T47D (cell line): ENCODE measurements at places on chromosomes 1 and 21.

DNA sequence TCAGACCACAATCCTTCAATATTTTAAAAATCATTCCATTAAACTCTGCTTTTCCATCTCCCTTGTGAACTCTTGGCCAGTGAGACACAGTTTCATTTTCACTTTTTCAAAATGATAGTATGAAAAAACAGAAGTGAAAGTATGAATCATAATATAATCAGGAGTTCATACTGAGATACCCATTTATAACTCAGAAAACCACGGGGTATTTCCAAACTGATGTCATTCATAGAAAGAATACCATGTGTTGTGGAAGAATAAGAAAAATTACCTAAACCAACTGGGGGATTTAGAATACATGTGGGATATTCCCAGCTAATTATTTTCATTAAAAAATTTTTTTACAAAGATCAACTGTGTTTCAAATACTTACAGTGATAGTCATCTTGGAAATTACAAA, 149.9 kb downstream of the MRPL39 start:
- no peak for DNase-seq

DNA sequence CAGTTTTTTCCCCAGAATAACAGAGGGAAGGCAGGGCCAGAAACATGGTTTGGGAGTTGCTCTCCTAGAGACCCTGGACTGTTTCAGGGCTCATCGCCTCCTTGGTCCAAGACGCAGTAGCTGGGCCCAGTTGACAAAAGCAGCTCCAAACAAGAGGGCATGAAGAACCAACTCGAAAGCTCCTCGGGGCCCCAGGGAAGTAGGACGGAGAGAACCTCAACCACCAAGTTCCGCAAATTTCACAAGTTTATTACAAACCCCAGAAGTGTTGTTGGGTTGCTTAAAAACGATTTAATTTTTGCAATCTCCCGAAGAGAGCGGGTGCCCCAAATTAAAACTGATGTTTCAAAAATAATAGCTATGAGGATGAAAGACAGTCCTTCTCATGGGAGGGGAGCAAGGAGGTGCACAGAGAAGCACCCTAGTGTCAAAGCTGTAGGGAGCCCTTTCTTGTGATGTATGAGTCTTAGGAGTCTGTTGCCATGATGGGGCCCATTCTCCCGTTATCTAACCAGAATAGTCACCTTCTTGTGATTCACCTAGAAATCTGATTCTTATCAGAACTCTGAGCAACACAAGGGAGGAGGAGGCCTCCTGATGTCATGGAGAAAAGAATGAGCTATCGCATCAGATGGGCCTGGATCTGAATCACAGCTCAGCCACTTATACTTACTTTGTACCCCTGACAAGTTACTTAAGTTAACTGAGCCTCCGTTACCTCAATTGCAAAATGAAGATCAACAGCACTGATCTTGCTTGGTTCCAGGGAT, 165.7 kb upstream of the IRF2BP2 start:
- no peak for DNase-seq

GRCh38 chr1:38584448-38585355, 274.9 kb downstream of the RRAGC start:
- no peak for DNase-seq

DNA sequence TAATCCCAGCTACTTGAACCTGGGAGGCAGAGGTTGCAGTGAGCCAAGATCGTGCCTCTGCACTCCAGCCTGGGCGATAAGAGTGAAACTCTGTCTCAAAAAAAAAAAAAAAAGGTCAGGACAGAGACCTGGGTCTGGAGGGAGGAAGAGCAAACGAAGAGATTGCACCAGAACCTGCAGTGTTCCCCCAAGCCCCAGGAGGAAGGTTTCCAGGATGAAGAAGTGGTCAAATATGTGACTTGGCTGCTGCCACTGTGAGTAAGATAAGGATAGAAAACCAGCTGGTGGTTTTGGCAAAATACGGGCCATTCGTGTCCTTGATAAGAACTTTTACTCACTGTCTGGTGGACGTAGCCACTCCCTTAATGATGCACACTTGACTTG, 42.2 kb downstream of the CLDN14 start:
- DNase-seq: no peak

DNA sequence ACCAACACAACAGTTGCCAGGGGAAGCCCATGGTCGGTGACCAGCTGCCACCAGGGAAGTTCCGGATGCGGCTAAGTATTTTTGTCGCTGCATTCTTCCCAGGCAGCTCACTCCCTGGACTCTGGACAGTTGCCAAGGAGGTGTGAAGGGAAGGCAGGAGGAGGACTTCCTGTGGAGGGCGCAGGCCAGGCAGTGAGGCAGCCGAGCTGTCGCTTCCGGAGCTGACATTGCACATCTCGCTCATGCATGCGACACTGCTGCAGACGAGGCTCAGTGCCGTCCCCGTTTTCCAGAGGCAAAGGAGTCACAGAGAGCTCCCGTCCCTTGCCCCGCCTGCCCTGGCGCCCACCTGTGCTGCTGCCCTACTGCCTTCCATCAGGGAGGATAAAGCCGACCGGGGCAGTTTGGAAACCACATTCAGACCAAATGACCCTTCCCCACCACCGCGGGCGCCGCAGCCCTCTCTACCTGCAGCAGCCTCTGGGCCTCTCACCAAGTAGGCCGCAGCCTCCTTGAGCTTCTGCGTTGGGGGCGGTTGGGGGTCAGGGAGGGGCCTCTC, 81.4 kb downstream of the NENF start:
- peak; percentile 37 for DNase-seq

DNA sequence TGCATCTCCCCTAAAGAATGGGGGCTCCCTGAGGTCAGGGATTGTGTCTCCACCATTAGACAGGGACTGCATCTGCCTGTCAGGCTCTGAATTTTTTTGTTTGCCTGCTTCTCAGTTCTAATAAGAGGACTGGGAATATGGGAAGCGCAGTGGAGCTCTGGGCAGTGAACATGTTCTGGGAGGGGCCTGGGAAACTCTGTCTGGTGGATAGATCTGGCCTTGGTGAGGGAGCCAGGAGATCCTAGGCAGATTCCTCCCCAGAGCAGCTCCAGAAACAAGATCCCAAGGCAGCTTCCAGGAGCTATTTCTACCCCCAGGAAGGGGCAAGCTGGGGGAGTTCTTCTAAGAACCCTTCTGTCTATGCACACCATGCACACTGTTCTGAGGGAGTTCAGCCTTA, 12.6 kb upstream of the MYOG start:
- no peak for DNase-seq

GRCh38 chr1:6179564-6180175, 451 bp downstream of the CHD5 start:
- no peak for DNase-seq

DNA sequence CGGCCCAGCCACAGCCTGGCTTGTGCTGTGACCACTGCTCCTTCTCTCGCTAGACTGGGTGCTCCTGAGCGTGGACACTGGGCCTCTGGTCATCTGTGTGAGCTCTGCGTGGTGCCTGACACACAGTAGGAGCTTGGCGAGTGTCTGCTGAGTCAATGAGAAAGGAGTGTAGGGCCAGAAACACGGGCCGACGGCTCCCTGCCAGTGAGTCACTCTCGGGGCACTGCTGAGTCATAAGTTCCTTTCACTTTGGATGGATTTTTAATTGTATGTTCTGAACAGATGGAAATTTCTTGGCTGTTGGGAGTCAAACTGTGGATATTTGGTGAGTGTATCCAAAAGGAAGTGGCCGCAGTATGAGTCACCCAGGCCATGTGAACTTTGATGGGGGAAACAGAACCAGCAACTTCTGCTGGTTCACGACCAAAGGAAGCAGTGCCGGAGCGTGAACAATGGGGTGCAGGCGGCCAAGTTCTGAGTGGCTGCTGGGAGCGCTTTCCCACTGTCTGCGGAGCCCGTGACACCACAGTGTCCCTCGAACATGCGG, 41.0 kb upstream of the COL18A1 start:
- DNase-seq: peak; percentile 42

DNA sequence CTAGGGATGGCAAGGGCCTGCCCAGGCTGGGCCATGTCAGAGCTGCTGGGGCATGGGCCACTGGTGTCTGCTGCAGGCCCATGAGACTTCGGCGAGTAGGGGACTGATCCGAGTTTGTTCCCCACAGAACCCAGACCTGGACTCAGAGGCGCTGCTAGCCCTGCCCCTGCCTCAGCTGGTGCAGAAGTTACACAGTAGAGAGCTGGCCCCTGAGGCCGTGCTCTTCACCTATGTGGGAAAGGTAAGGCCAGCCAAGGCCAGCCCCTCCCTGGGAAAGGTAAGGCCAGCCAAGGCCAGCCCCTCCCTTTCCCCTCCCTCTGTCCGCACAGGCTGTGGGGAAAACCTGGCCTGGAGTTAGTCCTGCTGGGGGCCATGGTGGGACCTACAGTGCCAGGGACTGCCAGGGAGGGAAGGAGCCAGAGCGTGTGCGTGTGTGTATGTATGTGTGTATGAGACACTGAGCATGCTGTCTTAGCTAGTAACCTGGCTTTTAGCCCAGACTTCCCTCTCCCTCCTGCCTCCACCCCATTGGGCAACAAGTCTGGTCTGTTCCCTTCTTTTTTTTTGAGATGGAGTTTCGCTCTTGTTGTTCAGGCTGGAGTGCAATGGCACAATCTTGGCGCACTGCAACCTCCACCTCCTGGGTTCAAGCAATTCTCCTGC, 8.0 kb downstream of the FAAH start:
- DNase-seq: peak; percentile 83

DNA sequence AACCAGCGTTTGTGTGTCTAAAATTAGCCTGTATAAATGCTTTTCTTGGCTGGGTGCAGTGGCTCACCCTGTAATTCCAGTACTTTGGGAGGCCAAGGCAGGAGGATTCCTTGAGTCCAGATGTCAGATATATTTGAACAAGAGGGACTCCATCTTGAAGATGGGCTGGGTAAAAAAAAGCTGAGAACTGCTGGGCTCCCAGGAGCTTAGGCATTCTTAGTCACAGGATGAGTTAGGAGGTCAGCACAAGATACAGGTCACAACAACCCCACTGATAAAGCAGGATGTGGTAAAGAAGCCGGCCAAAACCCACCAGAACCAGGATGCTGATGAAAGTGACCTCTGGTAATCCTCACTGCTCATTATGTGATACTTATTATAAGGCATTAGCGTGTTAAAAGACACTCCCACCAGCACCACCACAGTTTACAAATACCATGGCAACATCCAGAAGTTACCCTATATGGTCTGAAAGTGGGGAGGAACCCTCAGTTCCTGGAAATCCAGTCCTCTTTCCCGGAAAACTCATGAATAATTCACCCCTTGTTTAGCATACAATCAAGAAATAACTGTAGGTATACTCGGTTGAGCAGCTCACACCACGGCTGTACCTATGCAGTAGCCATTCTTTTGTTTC, 36.2 kb upstream of the ZNF496 start:
- DNase-seq: no peak

GRCh38 chr1:112877750-112878149, 78.2 kb downstream of the SLC16A1 start:
- DNase-seq: no peak

- no peak for DNase-seq
These were observed 122.7 kb downstream of the FASLG start for GRCh38 chr1:172781513-172782140.

GRCh38 chr1:11418056-11418455, 60.9 kb upstream of the DISP3 start:
- DNase-seq: no peak

- DNase-seq: no peak
These were observed 78.9 kb upstream of the PUM1 start for GRCh38 chr1:31144442-31144841.

DNA sequence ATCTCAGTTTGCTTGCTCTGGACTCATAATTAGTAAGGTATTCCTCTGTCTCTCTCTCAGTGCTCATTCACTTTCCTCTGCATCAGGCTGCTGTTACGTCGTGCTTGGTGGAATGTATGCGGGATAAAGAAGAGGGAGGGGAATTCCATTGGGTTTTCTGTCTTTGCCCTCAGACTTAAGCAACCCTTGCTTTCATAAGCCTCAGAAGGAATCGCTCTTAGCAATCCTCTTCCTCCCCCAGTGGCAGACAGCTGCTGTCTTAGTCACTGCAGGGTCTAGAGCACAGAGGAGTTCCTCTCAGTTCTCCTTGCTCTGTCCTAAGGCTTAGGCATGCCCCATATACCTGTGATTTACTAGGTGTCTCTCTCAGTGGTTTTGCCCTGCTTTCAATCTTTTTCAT, 19.1 kb upstream of the NTMT2 start:
- DNase-seq: no peak

GRCh38 chr1:175784831-175785230, 41.4 kb upstream of the TNR start:
- no peak for DNase-seq

DNA sequence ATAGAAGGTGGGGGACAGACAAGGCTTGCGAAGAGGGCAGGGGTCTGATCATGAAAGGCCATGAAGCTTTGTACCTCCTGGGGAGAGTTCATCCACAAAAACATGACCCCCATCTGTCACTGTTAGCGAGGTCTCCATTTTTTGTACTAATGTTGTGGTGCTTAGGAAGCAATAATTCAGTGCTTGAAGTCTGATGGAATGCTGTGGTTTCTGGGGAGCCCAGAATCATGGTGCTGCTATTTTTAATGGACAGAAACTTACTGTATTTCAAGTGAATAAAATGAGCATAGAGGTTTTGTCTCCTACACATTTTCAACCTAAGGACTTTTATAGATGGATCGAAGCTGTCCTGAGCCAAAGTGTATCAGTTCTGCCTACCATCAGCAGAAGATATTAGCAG, 28.2 kb upstream of the RGL1 start:
- DNase-seq: no peak

DNA sequence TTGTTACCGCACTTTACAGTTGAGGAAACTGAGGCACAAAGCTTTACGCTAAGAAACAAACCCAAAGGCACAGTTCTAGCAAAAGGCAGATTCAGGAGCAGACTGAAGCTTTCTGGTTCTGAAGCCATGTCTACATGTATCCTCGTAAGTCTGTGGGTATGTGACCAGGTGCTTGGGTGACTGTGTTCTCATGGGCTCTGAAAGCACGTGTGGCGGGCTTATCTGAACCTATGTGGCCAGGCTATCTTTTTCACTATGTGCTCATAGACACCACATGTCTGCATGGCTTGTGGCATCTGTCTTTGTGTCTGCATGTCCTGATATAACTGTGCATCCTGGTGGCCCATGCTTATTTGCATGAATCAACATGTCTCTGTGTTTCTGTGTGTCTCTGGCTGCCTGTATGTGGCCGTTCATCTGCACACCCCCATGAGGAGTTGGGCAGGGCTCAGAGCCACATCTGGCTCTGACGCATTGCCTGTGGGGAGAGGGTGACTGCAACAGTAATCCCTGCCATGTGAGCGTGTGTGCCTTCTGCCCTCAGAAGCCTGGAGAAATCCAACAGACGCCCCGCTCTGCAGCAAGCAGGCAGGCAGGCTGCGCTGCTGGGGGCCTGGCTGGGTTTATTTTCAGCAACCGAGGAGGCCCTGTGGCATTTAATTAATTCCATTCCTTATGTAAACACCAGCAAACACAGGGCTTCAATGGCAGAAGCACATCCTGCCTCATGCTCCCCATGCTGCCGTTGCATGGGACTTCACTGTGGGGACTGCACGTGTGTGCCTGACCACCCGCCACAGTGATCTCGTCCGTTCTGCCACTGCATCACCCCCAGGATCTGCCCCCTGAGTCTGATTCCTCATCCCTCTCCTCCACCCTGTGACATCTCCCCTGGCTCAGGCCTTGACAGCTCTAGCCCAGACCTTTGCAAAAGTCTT, 115.4 kb downstream of the TRABD2B start:
- DNase-seq: no peak

GRCh38 chr1:9689971-9690381, 38.4 kb downstream of the PIK3CD start:
- DNase-seq: no peak

- no peak for DNase-seq
These were observed 7.0 kb downstream of the DIP2A start for GRCh38 chr21:46465651-46466050.
